ENCODE measurements at places on chromosomes 3 and 15. TPM values are rescaled to one million over a fixed set of nuclear protein-coding genes. Genes with fewer than 3 reads are reported as not detected.

COL6A6 gene
- not detected for total RNA-seq

TMEM42 gene
- 5.3 TPM for total RNA-seq

TGM5 gene
- total RNA-seq: 0.95 TPM

MYZAP gene
- total RNA-seq: not detected

TAGLN3 gene
- 0.74 TPM for total RNA-seq

ALG1L2 gene
- total RNA-seq: not detected

RTP4 gene
- total RNA-seq: 6.7 TPM

DNA sequence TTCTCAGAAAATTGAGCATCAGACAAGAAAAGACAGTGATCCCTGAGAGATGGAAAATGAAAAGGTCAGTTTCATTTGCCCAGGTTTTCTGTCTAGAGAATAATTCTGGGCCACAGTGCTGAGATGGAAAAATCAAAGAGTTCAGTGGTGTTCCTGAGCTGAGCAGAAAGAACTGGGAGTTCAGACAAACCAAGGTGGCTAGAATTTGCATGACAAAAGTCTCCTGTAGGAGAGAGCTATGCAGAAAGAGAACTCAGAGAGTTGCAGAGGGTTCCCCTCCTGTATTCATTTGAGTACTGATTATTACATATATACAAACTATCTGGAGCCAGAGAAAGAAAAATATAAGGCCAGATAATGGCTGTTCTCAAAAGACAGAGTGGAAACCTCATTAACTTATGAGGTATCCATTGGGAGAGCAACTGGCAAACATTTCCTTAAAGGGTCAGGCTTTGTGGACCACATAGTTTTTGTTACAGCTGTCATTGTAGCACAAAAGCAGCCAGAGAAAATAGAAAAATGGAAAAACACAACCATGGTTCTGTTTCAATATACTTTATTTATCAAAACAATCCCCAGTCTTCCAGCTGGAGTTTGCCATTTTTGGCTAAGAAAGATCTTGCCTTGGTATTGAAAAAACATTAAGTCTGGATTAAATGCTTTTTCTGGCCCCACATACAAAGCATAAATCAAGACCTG lies 1004.1 kb downstream of the TBL1XR1 start:
- no peak for DNase-seq

- no peak for DNase-seq
Observed at GRCh38 chr3:98699132-98699531, 64.0 kb upstream of the ST3GAL6 start.

- DNase-seq: no peak
Observed at GRCh38 chr3:79488407-79488806, 279.4 kb downstream of the ROBO1 start.

GRCh38 chr3:151552589-151552988 lies 91.7 kb upstream of the IGSF10 start:
- no peak for DNase-seq

DNA sequence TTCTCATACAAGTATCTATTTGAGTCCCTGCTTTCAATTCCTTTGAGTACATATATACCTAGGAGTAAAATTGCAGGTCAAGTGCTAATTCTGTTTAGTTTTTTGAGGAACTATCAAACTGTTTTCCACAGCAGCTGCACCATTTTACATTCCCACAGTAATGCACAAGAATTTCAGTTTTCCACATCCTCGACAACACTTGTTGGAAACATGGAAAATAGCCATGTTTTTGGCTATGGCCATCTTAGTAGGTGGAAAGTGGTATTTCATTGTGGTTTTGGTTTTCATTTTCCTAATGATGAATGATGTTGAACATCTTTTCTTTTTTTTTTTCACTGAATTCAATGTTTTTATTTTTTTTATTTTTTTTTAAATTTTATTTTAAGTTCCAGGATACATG lies 44.4 kb upstream of the TNFAIP8L3 start:
- DNase-seq: no peak

DNA sequence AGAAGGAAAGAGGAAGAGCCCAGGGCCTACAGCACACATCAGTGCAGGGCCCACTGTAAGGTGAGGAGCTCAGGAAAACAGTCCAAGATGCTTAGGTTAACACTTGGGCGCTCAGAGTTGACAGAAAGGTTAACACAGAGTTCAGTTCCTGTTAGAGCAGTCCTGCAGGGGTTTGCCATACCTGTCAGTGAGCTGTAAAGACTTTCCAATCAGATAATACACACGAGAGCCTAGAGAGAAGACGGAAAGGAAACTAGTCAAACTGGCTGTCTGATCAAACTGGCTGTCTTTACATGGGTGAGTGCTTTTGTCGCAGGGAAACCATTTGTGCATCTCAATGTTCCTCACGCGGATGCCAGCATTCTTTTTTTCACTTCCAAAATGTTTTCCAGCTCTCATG lies 61.4 kb upstream of the ARHGEF26 start:
- DNase-seq: no peak

- no peak for DNase-seq
Observed at GRCh38 chr3:14812196-14812790, 6.5 kb upstream of the FGD5 start.

- no peak for DNase-seq
Observed at GRCh38 chr3:44529927-44530326, 25.1 kb upstream of the ZKSCAN7 start.

DNA sequence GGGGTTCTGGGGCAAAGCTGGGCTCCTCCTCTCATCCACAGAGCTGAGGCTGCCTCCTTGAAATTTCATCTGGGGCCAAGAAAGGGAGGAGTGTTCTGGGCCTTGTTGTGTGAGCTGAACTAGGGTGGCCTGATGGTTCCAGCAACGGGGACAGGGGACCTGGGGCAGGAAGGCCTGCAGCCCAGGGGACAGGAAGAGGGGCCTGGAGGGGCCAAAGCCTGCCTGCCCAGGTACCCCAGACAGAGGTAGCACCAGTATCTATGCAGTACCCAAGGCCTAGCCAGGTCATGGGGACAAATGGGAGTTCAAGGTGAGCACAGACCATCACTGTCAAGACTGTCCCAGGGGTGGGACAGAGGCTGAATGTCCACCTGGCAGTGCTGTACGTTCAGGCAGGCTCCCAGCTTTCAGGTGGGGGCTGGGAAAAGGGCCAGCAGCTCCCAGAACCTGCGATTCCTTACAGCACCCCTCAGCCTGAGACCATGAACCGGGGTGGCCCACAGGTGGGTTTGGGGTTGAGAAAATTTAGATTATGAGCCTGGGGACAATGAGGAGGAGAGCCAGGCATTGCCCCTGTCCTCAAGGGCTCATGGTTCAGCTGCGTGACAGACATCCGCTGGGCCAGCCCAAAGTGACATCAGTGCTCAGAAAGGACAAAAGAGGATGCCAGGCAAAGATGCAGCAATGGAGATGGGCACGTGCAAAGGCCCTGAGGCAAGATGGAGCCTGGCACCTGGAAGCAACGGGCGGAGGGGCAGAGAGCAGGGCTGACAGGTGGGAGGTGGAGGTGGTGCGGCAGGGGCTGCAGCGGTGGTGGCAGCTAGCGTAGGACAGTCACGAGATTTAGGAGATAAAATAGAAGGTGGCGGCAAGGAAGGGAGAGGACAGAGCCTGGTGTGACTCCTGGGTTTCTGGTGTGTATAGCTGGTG lies 28.0 kb downstream of the PSTPIP1 start:
- no peak for DNase-seq

DNA sequence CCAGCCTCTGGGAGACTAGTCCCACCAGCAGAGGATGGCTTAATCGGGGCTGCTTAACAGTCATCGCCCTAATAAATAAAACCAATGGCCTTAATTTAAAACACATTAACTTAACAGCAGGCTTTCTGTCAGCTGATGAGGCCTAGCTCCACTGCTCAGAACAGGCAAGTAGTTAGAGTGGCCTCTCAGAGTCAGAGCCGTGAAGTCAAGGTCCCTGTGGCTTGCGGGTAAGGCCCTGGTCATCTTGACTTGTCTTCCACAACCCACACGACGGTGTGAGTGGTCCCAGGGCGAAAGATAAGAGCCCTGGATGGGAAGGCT lies 11.8 kb downstream of the XXYLT1 start:
- no peak for DNase-seq

- no peak for DNase-seq
Observed at GRCh38 chr3:133096900-133097613, 58.9 kb downstream of the TMEM108 start.

GRCh38 chr3:183317886-183318865 lies 65.1 kb downstream of the B3GNT5 start:
- DNase-seq: no peak

- no peak for DNase-seq
Observed at GRCh38 chr3:149968216-149968615, 2.5 kb downstream of the PFN2 start.

DNA sequence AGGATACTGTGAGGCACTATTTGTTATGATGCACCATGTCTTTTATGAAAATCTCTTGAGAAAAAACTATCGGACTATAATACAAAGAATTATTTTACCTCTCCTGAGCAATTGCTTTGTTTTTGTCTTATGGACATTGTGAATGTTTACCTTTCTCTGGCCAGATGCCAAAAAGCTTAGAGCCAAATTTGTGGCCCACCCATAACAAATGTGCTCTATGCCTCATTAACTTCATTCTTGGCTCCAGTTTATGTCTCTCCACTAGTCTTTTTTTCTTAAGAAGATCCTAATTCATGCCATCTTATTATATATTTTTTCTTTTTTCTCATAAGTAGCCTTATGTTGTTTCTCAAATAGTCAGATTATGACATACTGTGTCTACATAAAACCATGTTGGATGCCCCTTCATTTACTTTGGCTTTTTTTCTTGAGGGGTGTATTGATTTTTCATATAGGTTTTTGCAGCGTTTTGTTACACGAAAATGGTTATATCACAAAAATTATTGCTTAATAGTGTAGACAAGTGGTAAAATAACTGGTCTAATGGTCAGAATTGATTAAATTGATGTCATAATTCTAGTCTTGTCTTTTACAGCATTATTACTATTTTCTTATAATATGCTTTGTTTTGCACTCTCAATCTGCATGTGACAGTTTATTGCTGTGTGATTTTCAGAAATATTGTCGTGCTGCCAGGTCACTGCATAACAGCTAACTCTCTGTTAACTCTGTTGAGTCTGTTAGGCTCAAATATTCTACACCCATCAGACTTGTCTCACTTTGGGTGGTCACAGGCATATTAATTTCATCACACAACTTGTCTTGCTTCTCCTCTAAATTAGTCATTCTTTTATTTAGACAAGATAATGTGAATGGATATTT lies 18.2 kb downstream of the SENP8 start:
- no peak for DNase-seq

DNA sequence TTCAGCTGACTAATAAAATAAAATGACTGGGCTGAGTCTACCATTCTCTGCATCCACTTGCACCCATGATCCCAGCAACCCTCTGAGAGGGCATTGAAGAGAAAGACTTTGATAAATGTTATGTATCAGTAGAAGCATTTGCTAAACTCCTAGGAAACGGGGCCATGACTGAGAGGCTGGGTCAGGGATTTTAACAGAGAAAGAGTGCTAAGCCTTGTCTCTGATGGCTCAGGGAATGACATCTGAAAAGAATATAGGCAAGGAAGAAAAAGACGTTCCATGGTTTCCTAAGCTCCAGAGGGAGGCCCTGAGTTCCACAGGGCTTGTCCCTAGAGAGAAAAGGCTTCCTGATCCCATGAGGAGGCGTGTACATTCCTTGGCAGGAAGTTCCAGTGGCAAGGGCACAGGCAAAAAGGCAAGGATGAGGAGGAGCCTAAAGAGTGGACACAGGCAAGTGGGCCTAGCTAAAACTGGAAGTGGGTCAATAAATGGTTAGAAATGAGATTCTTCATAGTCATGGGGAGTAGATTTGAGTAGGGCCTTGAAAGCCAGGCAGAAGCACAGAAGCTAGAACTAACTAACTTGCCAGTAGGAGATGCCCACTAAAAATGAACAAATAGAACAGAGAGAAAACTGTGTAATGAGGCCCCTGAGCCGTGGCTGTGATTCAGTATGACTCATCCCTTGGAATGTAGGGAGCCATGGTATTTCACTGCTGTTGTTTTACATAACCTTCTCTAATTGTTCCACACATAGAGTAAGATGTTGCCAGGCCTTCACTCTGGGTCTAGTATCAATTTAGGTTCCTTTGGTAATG lies 44.9 kb upstream of the MANF start:
- no peak for DNase-seq

DNA sequence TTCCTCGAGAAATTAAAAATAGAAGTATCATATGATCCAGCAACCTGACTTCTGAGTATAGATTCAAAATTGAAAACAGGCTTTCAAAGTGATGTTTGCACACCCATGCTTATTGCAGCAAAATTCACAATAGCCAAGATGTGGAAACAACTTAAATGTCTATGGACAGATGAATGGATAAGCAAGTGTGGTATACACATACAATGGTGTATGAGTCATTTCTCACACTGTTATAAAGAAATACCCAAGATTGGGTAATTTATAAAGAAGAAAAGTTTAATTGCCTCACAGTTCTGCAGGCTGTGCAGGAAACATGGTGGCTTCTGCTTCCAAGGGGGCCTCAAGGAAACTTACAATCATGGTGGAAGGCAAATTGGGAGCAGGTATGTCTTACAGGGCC lies 100.8 kb downstream of the KLF13 start:
- DNase-seq: no peak

DNA sequence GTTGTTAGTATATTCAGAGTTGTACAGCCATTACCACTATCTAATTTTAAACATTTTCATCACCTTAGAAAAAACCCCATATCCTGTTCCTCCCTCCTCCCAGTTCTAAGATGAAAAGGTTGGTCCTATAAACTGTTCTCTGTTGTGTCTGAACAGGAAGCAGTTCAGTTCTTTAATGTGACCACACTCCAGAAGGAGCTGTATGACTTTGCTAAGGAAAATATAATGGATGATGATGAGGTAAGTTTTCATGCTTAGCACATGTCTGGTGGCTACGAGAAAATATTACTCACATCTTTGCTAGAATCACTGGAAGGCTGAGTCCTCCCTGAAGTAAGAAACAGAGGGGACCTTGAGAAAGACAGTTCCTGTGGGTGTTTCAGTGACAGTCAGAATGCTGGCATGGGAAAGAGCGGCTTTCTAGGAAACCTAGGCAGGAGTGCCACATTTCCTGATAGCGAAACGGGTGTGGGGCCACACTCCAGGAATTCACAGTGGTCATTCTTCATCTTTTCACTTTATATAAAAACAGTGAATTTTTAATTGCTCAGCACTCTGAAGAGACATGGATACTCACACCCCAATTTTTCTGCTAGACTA lies 20.3 kb downstream of the CRTAP start:
- no peak for DNase-seq

- no peak for DNase-seq
Observed at GRCh38 chr15:96230526-96231181, 99.8 kb upstream of the NR2F2 start.

- DNase-seq: no peak
Observed at GRCh38 chr3:140914384-140914945, 27.2 kb upstream of the SLC25A36 start.

GRCh38 chr3:2838546-2839157 lies 271.5 kb downstream of the IL5RA start:
- no peak for DNase-seq

DNA sequence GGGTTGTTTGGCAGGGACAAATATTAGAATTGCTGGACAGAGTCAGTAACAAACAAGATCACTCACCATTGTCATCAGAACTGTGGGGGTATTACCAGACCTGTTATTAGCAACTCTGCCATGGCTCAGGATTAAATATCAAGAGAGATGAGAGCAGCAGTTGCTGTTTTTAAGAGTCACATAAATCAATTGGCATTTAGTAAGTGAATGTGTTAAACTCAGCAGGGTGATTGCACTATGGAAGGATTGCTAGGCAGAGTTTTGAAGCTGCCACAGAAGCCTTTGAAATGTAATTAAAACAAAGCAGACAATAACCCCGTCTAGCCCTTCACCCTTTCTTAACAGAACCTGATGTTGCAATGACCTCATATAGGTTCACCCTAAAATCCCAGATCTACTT lies 238.8 kb downstream of the GAP43 start:
- no peak for DNase-seq

GRCh38 chr3:66312039-66312438 lies 91.2 kb downstream of the SLC25A26 start:
- peak; percentile 73 for DNase-seq

Measured in natural killer cell treated with Interleukin-12 subunit alpha and Interleukin-12 subunit beta and Interleukin-15 and Interleukin-18, amount 100 ng/mL, for 72 hours (primary cell).